Activated naive CD8-positive, alpha-beta T cell treated with anti-CD3 and anti-CD28 coated beads, Interleukin-2, amount 10 ng/mL, durations not matched to agents 7 days and 5 days (primary cell): ENCODE measurements at places on chromosomes 12 and 14. TPM values are rescaled to one million over a fixed set of nuclear protein-coding genes. Genes with fewer than 3 reads are reported as not detected.

DNA sequence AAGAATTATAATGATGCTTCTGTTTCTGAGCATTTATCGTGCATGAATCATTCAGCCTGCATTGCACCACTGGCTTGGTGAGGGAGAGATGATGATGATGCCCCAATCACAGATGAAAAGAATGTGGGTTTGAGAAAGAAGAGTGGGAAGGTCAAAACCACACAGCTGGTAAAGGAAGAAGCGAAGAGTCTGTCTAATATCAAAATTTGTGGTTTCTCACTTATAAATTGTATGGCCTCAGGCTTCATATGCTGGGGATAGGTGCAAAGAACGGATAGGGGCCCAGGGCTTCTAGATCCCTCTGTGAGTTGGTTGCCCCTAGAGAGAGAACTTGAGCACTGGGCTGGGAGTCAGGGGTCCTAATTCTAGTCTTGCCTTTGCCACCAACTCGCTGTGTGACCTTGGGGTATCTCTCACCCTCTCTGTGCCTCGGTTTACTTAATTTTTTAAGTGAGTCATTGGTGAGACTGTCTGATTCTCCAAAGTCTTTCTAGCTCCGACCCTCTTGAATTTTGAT is 2.2 kb downstream of the OASL start:
- no peak for DNase-seq

GRCh38 chr14:56176530-56176929 is 58.3 kb downstream of the PELI2 start:
- DNase-seq, result no peak

- DNase-seq, result no peak
Measured at GRCh38 chr14:32608857-32609256, 279.8 kb downstream of the AKAP6 start.

DNA sequence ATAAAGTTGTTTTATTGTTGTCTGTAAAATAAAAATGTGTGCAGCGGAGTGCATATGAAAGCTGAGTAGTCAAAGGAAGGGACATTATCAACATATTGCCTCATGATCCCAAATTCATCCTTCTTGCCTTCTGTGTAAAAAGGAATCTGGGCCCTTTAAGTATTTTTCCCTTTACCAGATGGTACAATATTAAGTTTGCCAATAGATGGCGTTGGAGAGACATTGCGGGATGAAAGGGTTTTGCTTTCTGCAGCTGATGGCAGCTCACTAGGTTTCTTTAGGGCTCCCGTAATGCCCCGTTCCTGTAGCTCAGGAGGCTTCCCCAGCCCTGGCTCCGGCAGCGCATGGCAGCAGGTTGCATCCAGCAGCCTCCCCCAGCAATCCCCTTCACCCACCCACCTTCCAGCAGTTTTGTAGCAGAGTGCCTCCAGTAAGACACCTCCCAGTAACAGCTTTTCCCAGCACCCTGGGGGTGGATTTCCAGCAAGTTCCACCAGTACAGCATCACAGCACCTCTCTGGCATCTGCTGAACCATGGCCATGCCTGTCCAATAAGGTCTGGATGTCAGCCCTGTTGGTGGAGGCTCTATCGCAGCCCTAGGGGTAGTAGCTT is 354.4 kb downstream of the MED13L start:
- DNase-seq, result no peak

DNA sequence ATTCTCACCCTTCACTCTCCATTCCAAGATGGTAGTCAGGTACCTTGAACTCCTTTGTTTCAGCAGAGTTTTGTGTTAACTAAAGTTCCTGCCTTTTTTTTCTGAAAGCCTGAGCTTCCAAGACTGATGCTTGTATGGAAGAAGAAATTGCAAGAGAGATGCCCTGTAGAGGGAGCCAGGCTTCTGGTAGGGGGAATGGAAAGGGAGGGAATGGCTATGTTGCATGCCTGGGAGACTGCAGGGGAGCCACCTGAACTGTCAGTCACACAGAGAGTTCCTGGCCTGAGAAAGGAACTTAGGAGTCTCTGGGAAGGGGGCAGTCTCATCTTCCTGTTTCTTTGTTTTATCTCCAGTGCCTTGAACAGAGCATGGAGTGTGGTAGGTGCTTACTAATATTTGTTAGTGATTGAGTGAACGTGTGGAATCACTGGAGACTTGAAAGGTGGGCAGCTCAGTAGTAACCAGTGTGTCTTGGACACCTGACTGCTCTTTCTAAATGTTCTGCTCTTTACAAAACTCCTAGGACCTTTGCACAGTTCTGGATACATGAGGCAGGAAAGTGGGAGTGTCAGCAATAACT is 132.2 kb downstream of the ANO4 start:
- DNase-seq, result no peak

GRCh38 chr14:24816011-24816928 is 182.3 kb upstream of the GZMB start:
- DNase-seq, result no peak

GRCh38 chr14:88667555-88668273 is 104.9 kb downstream of the ZC3H14 start:
- DNase-seq, result peak; percentile 33

DNA sequence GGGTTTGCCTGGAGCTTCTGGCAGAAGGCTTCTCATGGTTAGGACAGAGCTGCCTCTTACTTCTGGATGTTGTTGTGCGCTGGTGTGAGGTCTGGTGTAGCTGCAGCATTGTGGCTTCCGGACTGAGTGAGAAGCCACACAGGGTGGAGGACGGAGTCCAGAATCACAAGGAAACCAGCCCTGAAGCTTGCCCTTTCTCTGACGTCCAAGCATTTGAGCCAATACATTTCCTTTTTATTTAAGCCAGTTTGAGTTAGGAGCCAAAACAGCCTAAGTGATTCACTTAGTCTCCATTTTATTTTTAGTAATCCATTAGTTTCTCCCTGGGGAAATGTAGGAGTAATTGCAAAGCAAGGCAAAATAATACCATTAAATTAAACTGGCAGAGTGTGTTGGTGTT is 402.4 kb upstream of the RGS6 start:
- no peak for DNase-seq

GRCh38 chr14:37658156-37658555 is 62.7 kb downstream of the TTC6 start:
- no peak for DNase-seq

- DNase-seq, result no peak
Measured at GRCh38 chr12:128509170-128509569, 242.2 kb downstream of the TMEM132C start.

DNA sequence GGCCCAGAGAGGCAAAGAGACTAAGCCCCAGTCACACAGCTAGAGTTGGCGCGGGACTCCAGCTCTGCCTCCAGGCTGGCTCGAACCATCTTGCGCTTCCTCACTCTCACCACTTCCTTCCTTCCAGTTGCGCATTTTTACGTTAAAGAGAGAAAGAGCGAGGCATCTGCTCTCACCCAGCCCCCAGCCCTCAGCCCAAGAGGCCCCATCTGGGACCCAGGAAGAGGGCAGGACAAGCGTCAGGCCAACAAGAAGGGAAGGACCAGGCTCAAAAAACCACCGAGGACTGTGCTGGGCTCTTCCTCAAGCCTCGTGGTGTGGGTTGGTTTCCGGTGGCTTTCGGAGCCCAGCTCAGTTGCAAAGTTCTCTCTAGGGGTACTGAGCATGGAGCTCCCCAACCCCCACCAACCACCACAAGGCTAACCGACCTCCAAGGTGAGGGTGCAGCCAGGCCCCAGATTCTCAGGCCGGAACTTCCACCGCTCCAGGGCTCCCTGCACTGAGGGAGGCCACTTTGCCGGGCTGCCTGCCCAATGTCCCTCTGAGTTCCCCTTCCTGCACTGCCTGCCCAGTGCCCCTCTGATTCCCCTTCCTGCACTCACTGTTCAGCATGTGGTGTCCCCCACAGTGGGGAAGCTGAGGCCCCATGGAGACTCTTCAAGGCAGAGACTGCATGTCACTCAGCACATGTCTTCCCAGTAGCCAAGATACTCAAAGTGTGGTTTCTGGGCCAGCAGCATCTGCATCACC is 35.9 kb downstream of the TESC start:
- peak; percentile 82 for DNase-seq

- DNase-seq, result no peak
Measured at GRCh38 chr14:99391671-99392070, 89.0 kb downstream of the SETD3 start.

DNA sequence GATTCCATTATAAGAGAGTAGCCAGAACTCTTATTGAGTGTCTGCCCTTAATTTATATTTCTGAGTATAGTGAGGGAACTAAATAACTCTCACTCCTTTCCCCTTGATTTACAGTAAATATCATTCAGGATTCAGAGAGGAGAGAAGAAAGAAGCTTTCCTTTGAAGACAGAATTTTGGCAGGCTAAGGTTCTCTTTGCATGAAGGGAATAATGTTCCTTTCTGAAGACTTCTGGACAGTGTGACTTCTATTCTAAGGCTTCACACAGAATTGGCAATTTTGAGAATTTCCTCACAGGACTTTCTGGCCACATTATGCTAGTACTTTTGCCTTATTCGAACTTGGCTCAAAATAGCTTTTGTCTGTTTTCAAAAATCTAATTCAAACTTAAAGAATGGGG is 352.2 kb upstream of the FBXO33 start:
- no peak for DNase-seq

GRCh38 chr14:76863724-76864407 is 37.7 kb downstream of the LRRC74A start:
- no peak for DNase-seq

- DNase-seq, result no peak
Measured at GRCh38 chr12:41073633-41074472, 114.3 kb upstream of the PDZRN4 start.

- DNase-seq, result no peak
Measured at GRCh38 chr12:84502907-84503787, 409.5 kb downstream of the SLC6A15 start.

DNA sequence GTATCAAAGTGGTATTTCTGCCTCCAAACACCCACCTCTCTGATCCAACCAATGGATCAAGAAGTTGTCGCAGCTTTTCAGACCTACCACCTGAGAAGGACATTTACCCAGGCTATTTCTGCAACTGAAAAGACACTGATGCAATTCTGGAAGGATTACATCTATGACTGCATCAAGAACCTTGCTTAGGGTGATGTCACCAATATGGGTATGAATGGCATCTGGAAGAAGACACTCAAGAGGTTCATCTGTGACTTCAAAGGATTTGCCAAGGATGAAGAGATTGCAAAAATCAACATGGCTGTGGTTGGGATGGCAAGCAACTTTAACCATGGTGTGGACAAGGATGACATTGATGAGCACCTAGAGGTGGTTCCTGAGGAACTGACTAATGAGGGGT is 154.2 kb downstream of the PCNX1 start:
- DNase-seq, result no peak

- no peak for DNase-seq
Measured at GRCh38 chr14:99925471-99925870, 132.3 kb downstream of the EML1 start.

GRCh38 chr12:56763753-56764657 is 881 bp downstream of the HSD17B6 start:
- DNase-seq, result no peak

GRCh38 chr14:32635061-32635719 is 303.5 kb upstream of the NPAS3 start:
- DNase-seq, result no peak

The AKAP3 gene
- 3.8 TPM for total RNA-seq

The PMCH gene
- not detected for total RNA-seq

The CYP46A1 gene
- total RNA-seq, result 0.26 TPM

The TEAD4 gene
- total RNA-seq, result not detected

The ABHD12B gene
- not detected for total RNA-seq

The OR6C2 gene
- total RNA-seq, result not detected

The CSRNP2 gene
- 20.0 TPM for total RNA-seq

The STAC3 gene
- 10.7 TPM for total RNA-seq

The SERPINA3 gene
- not detected for total RNA-seq

The CLEC1A gene
- total RNA-seq, result not detected

The CPNE6 gene
- 0.14 TPM for total RNA-seq
